ENCODE measurements at places on chromosomes 2 and 18.

GRCh38 chr2:236903978-236904377 lies 181.7 kb upstream of the COPS8 start:
- DNase-seq = no peak

- no peak for DNase-seq
These were observed 65.7 kb upstream of the CNGA3 start for GRCh38 chr2:98280376-98281102.

DNA sequence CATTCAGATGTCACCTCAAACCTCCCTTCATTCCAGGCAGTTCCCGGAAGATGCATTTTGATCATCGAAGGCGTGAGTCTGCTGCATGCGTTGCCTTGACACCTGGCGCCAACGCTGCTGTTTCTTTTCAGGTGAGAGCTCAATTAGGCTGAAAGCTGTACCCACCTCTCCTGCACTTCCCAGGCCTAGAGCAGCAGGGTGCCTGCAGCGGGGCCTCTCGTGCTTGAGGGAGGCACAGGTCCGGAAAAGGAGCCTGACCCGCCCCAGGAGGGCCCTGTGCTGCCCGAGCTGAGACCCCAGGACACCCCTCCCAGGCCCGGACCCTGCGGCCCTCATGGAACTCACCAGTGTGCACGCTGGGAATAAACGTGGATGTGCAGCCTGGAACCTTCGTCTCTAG lies 31.4 kb upstream of the KCNG2 start:
- no peak for DNase-seq

DNA sequence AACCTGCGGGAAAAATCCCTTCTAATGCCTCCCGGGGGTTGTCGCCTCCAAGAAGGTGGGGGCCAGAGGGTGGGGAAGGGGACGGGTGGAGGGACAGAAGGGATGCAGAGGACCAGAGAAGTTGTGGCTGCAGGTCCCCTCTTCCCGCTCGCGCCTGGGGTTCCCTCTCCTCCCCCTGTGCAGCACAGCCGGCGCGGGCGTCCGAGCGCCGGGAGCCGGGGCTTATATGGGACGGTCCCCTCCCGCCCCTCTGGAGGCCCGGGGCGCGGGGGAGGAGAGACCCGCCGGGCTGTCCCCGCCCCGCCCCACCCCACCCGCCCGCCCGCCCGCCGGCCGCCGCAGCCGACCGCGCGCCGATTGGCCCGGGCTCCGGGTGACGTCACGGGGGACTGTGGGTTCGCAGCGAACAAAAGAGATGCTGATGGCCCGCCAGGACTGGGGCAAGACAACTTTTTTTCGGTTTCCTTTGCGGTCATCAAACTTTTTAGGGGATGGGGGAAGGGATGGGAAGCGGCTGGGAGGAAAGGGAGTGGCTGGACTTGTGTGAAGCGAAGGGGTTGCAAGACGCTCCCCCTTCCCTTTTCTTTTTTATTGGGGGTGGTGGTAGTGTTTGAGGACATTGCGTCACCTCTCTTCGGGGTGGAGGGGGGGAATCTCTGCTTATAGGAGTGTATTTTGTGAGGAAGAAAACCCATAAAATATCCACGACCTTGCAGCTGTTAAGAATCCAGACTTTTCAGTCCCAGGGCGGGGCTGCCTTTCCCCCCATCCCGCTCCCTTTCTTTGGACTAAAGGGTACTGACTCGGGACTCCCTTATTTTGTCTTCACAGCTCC lies at the start of gene FN1:
Gene FN1 (minus strand): TSS at position 199 of the 835 bp plus-strand sequence. CDS start 266 bp downstream, outside the sequence.
- DNase-seq = peak; percentile 74

DNA sequence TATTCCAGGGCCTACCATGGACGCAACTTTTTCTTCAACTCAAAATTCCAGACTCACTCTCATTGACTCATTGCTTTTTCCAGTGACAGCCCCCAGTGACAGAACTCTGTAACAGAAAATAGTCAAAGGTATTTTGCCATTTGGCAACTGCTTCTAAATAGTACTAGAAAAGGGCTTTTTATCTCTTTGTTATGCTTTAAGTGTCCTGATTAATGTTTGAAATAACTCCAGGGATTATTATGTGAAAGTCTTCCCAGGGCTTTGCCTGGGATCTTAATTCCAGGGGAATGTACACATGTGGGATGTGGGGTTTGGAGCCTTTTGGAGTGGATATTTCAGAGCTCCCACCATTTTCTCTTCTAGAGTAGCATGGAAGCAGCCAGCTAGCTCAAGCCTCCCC lies 198.8 kb downstream of the KCNS3 start:
- DNase-seq = no peak

GRCh38 chr2:186181625-186182024 lies 304.4 kb upstream of the ZC3H15 start:
- DNase-seq = no peak

GRCh38 chr2:235399895-235400294 lies 93.9 kb upstream of the AGAP1 start:
- no peak for DNase-seq

- peak; percentile 24 for DNase-seq
These were observed 49.3 kb upstream of the DNAJC10 start for GRCh38 chr2:182666674-182667314.

- no peak for DNase-seq
These were observed 18.8 kb upstream of the RMP24 start for GRCh38 chr18:35953688-35954087.
